ENCODE measurements at places on chromosomes 3 and 15.

GRCh38 chr3:141506071-141506470 is 19.2 kb downstream of the RASA2 start:
- DNase-seq: no peak

DNA sequence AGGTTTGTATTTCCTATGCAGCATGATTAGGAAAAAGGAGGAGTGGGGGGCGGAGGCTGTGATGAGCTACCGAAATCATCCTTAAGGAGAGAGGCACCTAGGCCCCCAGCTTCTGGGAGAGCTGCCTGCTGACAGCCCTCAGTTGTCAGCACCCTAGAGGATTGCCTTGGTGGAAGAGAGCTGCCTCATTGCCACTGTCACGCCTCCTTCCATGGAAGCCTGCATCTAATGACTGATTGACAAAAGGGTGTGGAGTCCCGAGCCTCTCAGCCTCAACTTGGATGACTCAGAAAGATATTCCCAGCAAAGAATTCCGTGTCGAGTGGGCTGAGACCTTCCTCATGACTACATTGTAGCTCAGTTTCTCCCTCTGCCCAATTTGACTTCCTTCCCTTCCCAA is 320.4 kb upstream of the PROK2 start:
- no peak for DNase-seq

DNA sequence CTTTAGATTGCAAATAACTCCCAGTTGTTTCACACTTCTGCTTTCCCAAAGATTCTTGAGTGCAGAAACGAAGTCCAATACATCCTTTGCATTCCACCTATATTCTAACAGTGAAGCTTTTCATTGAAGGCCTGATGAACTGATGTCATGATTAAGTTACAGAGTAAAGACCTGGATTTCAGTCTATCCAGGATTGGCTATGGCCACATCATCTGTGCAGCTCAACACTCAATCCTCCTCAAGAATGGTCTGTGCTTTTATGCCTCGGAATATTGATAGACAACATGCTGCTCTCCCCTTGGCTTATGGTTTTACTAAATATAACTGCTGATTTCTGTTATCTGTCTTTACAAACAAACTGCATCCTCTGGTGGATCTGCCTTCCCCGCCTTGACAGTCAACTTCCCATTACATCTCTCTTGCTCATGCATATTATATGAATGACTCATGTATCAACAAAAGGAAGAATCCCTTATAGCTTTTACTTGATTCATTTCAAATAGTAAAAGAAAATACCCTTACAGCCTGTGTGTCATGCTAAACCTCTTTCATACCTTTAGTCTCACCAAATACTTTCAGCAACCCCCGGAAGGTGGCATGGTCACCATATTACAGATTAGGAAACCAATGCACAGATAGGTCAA is 59.5 kb downstream of the SCN11A start:
- DNase-seq: no peak

- no peak for DNase-seq
These were observed at the start of gene KBTBD13 for GRCh38 chr15:65076486-65077290. Gene KBTBD13, plus strand, starts transcription at chr15:65076746. Its CDS starts 70 bp downstream, at chr15:65076816.

- peak; percentile 8 for DNase-seq
These were observed 559 bp downstream of the SENP5 start for GRCh38 chr3:196868297-196868661.
